ENCODE measurements at places on chromosomes 5 and 9.

- no peak for DNase-seq
Observed at GRCh38 chr9:89654025-89654662, 49.3 kb downstream of the GADD45G start.

GRCh38 chr9:122131401-122132001, 28.1 kb downstream of the NDUFA8 start:
- DNase-seq = no peak

DNA sequence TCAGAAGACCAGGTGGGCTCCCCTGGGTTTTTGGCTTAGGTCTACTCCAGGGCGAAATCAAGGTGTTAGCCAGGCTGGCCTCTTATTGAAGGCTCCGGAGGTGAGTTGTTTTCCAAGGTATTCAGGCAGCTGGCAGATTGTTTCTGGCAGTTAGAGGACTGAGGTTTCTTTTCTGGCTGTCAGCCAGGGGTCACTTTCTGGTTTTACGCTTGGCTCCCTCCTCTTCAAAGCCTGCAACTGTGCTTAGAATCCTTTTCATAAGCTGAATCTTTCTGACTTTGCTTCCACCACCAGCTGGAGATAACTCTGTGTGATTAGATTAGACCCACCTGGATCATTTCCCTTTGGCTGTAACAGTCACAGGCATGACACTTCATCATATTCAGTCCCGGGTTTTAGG, 24.6 kb downstream of the RFK start:
- DNase-seq = no peak

GRCh38 chr9:128159522-128159783, 612 bp upstream of the BBLN start:
- DNase-seq = peak; percentile 36
